ENCODE measurements at places on chromosomes 6 and 20.

DNA sequence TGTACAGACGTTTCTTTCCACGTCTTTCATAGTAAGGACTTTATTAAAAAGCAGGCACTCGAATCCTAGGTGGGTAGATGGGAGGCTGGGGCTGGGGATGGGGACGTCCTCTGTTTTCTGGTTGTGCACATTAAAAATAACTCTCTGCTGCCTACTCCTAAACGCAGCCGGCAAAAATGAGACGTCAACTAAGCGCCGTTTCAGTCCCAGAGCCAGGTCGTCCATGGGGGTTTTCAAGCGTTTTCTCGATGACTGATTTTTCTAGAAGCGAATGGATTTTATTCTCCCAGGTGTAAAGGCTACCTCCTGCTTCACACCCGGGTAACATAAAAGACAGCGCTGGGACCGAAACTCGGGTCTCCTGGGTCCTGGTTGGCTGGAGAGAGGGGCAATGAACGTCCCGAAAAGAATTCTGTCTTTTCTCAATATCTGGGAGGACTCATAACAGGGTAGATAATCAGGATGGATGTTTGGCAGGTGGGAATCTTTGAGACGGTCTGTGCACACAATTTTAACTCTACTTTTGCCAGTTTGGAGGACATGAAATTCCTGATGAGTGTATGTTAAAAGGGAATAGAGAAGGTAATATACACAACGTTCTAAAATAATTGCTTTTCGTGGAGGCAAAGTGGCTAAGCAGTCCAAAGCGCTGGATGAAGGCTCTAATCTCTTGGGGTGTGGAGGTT is 25.2 kb downstream of the GPX6 start:
- no peak for DNase-seq

- DNase-seq, result no peak
Measured at GRCh38 chr6:89834884-89835792, 5.5 kb downstream of the CASP8AP2 start.

DNA sequence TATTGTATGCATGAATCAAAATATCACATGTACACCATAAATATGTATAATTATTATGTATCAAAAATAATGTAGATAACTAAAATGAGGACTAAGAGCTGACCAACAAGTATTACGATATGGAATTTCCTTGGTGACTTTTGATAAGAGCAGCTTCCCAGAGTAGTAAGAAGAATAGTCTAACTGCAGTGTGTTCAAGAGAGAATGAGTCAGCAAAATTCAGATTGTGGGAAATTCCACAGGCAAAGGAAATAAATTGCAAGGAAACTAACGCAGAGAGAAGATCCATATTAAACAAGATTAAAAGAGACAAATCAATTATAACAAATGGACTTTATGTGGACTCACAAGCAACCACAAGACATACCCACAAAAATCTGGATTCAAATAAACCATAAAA is 26.4 kb downstream of the FRK start:
- DNase-seq, result no peak

DNA sequence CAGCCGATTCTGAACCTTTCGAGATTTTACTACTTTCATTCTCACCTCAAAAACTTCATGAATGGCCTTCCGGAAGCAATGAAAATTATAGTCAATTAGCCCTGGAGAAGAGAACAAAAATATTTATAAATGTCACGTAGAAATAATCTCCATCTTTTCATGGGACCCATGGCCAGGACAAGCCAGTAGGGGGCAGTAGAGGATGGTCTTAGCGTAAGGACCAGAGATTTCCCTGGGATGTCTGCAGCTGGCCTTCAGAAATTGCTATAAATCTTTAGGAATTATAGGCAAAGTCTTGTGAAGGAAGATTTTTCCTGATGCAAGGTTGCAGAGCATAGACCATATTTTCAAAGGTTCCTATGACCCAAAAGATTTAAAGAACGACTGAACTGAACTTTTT is 15.6 kb upstream of the UBE2J1 start:
- no peak for DNase-seq

GRCh38 chr20:52145587-52145986 is 46.0 kb downstream of the ZFP64 start:
- DNase-seq, result no peak

- no peak for DNase-seq
Measured at GRCh38 chr20:21395666-21396598, 1.4 kb downstream of the NKX2-4 start.

DNA sequence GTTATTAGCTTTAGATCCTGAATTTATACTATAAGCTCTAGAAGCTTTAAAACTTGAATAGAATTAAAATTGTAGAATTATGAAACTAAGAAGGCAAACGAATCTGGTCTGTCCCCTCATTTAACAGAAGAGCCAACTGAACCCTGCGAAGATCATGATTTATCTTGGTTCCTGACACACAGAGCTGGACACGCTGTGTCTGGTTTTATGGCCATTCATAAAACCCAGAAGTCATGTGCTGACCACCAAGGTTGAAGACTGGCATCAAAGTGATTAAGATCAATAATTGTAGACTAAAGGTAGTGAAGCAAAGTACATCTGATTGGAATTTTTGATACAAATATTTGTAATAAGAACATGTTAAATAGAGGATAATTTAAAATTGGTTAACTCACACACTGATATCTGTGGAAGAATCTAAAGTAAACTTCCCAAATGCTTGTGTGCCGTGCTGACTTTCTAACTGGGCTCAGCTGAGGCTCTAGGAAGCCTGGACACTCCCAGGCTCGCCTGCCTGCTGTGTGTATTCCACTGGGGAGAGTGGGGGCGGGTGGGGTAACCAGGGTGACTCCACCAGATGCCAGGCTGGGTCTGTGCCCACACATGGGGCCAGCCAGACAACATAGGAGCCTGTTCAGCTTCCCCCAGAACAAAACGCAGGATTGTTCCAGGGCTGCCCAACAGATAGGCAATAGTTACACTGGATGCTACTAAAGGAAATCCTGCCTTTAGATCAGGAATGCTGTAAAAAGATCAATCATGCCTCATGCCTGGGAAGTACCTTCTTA is 42.1 kb upstream of the SLC22A3 start:
- no peak for DNase-seq
